ENCODE measurements at places on chromosomes 3 and 15.

- no peak for DNase-seq
Measured at GRCh38 chr3:131972091-131972490, 62.7 kb downstream of the CPNE4 start.

DNA sequence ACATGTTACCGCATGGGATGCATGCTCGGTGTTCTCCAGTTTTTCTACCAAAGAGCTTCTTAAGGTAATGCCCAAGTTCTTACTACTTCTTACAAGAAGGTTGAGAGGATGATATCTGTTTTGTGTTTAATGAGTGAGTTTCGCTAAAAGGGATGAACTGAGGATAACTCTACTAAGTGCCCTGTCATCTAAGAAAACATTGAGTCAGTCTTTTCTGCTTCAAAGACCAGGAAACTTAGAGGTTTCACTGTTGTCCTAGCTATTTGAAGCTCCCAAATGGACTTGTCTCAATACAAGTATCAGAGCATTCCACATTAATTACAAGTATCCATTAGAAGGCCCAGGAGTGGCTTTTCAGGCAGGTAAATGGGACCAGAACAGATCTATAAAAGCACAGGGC is 296.2 kb downstream of the KBTBD8 start:
- no peak for DNase-seq

GRCh38 chr15:57680021-57680420 is 26.5 kb upstream of the POLR2M start:
- no peak for DNase-seq

DNA sequence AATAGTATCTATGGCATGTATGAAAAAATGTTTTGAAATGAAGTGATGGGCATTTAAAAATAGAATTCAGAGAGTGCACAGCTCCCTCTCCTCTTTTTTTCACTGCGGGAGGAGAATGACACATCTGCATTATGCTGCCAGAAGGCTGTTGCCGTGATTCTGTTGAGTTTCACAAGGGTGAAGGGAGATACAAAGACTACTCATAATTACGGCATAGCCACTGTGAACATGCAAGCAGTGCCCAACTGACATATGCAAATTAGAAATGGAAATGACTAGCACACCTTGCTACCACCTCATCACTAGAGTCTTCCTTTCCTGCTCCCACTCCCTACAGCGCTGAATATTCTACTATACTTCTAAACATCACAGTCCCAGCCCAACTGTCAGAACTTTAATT is 20.1 kb downstream of the IFT57 start:
- no peak for DNase-seq

GRCh38 chr3:120763601-120764000 is 21.1 kb downstream of the GTF2E1 start:
- no peak for DNase-seq

- no peak for DNase-seq
Measured at GRCh38 chr15:99454941-99455788, 110.6 kb upstream of the MEF2A start.

- no peak for DNase-seq
Measured at GRCh38 chr3:47782446-47783308, 984 bp upstream of the SMARCC1 start.

- DNase-seq: no peak
Measured at GRCh38 chr3:113179235-113179824, 32.0 kb upstream of the BOC start.

DNA sequence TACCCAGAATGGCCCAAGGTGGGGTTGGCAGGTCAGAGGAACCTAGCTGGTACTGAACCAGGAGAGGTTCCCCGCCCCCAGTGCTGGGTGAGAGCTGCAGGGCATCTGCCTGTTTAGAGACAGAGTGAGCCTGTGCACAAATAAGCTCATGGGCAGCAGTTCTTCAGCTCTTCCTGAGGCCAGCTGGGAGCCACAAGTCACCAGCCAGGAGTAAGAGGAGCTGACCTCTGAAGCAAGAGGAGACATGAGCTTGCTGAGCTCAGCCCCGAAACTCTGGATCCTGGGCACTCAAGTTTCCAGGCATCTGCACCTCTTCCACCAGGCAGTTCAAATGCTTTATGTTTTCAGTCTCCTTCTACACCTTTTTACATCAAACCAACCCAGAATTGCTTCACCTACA is 2.1 kb downstream of the RTP2 start:
- DNase-seq: no peak

GRCh38 chr3:49378249-49378895 is 20.2 kb upstream of the GPX1 start:
- DNase-seq: no peak

- DNase-seq: no peak
Measured at GRCh38 chr15:70262171-70262570, 164.5 kb upstream of the TLE3 start.

- DNase-seq: no peak
Measured at GRCh38 chr3:73766599-73767381, 142.0 kb upstream of the PDZRN3 start.

- no peak for DNase-seq
Measured at GRCh38 chr3:177135841-177136492, 61.3 kb downstream of the TBL1XR1 start.

- DNase-seq: no peak
Measured at GRCh38 chr15:68364028-68364659, 67.8 kb downstream of the ITGA11 start.

DNA sequence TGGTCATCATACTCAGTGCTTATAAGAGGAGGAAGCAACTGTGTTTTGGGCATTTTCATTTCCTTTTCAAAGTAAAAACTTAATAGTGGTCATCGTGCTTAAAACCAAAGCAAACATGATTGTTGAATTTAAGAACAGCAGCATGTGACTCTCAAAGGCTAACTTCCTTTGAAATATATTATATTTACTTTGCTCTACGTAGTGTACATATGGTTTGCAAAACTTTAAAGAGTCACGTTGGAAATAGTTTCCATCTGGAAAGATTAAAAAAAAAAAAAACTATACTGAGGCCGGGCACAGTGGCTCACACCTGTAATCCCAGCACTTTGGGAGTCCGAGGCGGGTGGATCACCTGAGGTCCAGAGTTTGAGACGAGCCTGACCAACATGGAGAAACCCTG is 367.9 kb upstream of the BCHE start:
- no peak for DNase-seq

- no peak for DNase-seq
Measured at GRCh38 chr3:106688464-106688863, 688.8 kb upstream of the CCDC54 start.

DNA sequence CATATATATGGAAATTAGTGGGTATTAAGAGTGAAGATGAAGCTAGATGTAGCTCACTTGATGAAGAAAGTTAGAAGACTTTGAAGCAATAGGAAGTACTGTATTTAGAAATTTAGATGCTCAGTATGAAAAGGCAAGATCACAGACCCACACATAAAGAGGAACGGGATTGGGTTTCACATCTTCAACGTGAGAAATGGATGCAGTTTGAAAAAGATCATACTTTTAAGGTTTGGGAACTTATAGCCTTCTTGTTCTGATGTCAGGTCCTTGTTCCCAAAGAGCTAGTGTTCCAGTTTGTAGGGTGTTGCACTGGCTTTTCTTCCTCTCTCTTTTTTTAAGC is 16.7 kb downstream of the AP3S2 start:
- DNase-seq: no peak

DNA sequence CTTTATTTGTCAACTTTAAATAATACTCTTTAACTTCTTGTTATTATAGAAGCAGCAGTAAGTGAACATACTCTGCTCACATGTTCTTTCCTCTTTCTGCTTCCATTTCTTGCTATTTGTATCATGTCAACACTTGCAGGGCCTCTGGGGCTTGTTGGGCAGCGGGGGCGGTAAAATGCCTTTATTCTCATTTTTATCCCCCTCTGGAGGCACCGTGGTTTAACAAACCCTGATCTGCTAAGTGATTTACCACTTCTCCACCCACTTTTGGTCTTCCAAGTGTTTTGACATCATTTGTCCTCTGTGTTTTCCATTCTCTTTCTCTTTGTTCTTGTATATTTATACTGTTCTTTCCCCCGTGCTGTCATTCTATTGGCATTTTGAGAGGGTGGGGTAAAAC is 33.9 kb downstream of the SCN10A start:
- DNase-seq: no peak

GRCh38 chr3:192022412-192022811 is 561.4 kb downstream of the PYDC2 start:
- DNase-seq: no peak

GRCh38 chr3:96086018-96086417 is 728.4 kb upstream of the EPHA6 start:
- no peak for DNase-seq

DNA sequence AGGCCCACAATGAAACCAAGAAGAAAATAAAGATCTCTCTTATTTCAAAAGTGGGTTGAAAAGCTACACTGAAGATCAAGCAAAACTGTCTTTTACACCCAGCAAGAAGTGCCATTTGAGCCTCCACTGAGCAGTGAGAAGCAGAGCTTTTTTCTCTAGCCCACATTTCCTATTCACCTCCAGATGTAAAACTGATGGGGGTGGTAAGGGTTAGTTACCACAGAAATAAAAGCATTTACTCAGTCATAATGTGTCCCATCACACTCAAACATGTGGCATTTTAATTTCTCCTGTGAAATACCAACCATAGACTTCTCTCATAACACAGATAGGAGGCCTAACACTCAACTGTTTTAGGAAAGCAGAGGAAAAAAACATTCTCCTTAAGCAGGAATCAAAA is 21.0 kb downstream of the IFT57 start:
- no peak for DNase-seq

GRCh38 chr15:93087825-93088199 is 1.2 kb downstream of the RGMA start:
- DNase-seq: peak; percentile 28

DNA sequence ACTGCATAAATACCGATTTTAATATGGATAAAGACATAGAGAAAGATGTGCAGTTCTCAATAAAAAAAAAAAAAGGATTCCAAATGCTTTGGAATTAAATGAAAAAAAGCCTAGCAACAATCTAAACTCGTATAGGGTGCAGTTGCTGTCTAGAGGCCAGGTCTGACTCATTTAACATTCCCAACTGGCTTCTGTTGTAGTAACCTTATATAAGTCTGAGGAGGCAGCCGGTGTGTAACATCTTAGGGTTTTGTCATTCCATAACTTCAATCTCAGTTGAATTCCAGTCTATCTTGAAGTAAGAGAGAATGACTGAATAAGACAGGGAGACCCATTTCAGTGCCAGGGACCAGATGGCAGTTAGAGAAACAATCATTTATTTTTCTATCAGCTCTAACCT is 6.5 kb downstream of the PDCD10 start:
- DNase-seq: no peak

DNA sequence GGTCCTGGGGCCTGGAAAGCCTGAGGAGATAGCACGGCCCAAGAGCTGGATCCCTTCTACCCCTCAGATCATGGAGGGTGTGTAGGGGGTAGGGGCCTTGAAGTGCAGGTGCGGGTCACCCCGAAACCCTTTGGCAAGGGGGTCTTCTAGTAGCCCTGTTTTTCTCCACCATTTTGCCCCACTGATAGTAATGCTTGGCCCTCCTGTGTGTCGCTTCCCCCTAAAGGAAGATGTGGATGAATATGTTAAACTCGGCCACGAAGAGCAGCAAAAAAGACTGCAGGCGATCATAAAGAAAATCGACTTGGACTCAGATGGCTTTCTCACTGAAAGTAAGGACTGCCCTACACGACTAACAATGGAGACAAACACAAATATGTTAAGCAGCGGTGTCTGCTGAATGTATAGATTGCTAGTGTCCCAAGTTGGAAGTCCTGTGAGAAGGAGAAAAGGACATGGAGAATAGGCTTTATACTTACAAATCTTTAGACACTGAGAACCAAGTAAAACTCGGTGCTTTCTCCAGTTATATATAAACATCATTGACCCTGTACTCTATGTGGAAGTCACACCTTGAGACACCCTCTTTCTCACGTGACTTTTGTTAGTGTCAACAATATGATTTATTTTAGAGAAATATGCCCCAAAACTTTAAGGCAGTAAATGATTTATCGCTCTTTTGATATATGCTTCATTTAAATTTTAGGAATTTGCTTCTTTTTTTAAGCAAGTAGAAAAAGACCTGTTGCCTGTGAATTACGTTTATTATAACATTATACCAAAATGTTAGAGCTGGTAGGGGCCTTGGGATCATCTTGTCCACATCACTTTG is 802 bp downstream of the RCN2 start:
- DNase-seq: no peak

- DNase-seq: no peak
Measured at GRCh38 chr15:91889111-91889815, 35.8 kb downstream of the SLCO3A1 start.

GRCh38 chr3:38138349-38139190 is at the start of gene MYD88:
MYD88 (plus strand) TSS chr3:38138661; CDS start chr3:38138701, 40 bp downstream.
- peak; percentile 75 for DNase-seq

- DNase-seq: no peak
Measured at GRCh38 chr3:23055733-23056376, 147.3 kb upstream of the UBE2E2 start.

GRCh38 chr15:74269362-74270035 is 33.4 kb downstream of the CCDC33 start:
- no peak for DNase-seq

DNA sequence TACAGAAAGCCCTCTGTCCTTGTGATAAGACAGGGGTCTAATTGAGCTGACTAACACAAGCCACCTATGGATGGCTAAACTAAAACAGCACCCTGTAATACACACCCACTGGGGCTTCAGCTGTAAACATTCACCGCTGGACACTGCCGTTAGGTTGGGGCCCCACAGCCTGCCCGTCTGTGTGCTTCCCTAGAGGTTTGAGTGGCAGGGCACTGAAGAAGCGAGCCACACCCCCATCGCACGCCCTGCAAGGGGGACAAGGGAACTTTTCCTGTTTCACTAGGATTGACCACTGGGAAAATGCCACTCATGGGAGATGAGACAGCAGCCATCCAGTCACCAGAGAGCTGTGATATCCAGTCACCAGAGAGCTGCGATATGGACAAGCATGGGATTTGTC is 335.7 kb upstream of the CFAP20DC start:
- DNase-seq: no peak

GRCh38 chr3:169196789-169197188 is 466.7 kb downstream of the MECOM start:
- no peak for DNase-seq

- no peak for DNase-seq
Measured at GRCh38 chr3:72266016-72266370, 481.0 kb upstream of the PROK2 start.

DNA sequence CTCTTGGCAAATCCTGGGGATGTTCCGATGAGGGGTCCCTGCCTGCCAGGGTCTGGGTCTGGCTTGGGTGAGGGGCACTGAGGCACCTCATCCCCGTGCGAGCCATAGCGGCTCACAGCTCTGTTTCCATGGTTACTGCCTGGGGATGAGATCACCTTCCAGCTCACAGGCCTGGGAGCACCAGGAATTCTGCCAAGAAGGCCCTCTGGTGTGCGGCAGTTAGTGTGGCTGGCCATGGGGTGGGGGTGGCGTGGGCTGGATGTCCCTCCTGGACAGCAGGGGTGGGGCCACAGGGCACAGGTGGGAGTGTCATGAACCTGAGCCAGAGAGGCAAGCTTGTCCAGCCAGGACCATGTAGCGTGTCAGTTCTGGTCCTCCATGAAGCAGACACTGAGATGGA is 22.1 kb upstream of the PRR23E start:
- DNase-seq: no peak
